ENCODE measurements at places on chromosomes 4 and X. TPM values are rescaled to one million over a fixed set of nuclear protein-coding genes. Genes with fewer than 3 reads are reported as not detected.

- DNase-seq: no peak
These were observed 13.1 kb upstream of the DRP2 start for GRCh38 chrX:101206471-101206870.

GRCh38 chrX:45697591-45697990, 496.9 kb upstream of the DIPK2B start:
- DNase-seq: no peak

GRCh38 chr4:123616951-123617461, 220.4 kb downstream of the SPRY1 start:
- peak; percentile 7 for DNase-seq

The SLITRK4 gene
- polyA plus RNA-seq: 0.07 TPM

GRCh38 chr4:109729117-109729717, 653 bp downstream of the PLA2G12A start:
- DNase-seq: no peak

DNA sequence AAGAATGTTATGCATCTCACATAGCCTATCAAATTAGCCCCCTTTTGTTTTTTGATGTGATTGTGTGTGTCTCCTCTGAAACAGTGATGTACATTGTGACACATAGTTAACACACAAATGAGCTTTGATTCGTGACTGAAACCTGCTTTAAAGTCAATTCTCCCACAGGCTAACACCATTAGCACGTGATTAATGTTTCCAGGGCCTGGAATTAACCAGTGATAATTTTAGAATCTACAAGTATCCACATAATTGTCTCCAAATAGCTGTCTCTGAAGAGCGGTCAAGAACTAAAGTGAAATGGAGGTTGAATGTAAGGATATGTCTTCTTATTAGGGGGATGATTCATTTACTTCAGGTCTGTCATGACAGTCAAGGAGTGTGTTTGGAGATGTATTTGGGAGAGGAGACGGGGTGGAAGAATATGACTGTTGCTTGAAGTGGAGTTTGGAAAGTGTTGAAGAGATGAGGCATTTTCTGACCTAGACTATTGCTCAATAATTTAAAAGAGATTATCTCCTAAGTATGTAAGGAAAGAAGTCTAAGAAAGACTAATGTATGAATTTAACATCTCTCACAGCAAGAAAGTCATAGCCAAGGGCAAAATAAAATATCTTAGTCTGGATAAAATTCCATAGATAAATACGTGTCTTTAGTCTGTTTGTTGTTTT, 13.7 kb upstream of the RASGEF1B start:
- no peak for DNase-seq

DNA sequence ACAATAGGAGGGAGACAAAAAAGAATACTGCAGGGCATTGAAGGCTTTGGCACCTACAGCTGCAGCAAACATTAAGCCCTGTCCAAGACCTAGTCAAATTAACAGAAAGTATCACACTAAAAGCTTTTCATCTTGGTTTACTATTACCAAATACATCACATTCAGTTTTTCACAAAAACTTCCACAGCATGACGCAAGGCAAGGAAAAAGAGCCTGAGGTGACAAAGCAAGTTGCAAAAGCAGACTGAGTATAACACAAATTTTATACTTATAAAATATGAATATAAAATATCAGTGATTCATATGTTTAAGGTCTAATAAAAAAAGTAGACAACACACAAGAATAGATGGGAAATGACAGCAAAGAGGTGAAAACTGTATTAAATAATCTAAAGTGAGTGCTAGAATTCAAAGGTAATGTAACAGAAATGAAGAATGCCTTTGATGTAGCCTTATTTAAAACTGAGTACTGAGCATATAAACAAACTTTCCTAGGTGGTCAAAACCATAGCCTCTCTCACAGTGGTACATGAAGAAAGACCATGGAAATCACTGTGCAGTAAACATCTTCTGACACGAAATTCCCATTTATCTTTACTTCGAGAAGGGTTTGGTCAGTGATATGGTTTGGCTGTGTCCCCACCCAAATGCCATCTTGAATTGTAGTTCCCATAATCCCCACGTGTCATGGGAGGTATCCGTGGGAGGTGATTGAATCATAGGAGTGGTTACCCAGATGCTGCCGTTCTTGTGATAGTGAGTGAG, 27.7 kb upstream of the MAGEA11 start:
- no peak for DNase-seq

The TLR8 gene
- 0.04 TPM for polyA plus RNA-seq

DNA sequence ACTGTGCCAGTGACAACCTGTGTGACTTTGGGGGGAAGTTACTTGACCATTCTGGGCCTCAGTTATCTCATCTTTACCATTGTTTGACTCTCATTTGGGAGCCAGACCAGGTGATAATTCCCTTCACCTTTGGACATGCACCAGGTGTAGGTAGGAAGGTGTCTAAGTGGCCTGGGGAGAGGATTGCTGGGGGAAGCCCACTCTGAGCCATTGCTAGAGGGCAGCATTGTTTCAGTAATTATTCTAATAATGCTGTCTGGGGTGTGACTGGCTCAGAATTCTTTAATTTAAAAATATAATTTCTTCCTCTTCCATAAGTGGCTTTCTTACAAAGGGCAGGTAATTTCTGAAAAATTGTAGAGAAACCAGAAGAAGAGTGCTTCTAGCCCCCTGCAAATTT, 104.3 kb downstream of the RTL9 start:
- no peak for DNase-seq

The ADAM29 gene
- not detected for polyA plus RNA-seq

The CLTRN gene
- 3.3 TPM for polyA plus RNA-seq

GRCh38 chr4:98222306-98222705, 38.9 kb upstream of the RAP1GDS1 start:
- DNase-seq: no peak

The GPC4 gene
- polyA plus RNA-seq: 4.8 TPM

DNA sequence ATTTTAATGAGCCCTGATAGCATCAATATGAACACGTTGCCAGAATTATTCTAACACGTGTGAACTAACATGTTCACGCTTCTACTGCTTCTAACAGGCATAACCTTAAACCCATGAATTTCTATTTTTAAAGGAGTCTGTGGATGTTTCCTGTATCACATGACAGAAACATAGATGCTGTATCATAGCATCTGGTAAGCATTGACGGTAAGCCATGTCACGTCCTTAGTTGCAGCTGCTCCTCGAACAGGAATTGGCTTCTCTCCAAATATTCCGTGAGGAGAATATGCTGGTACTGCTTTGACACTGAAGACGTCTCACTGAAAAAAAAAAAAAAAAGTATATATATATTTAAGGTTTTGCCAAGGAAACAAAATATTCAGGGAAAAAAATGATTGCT, 105.1 kb upstream of the MXRA5 start:
- DNase-seq: no peak

The SRPK3 gene
- polyA plus RNA-seq: 1.0 TPM

The MAGEB2 gene
- polyA plus RNA-seq: not detected

DNA sequence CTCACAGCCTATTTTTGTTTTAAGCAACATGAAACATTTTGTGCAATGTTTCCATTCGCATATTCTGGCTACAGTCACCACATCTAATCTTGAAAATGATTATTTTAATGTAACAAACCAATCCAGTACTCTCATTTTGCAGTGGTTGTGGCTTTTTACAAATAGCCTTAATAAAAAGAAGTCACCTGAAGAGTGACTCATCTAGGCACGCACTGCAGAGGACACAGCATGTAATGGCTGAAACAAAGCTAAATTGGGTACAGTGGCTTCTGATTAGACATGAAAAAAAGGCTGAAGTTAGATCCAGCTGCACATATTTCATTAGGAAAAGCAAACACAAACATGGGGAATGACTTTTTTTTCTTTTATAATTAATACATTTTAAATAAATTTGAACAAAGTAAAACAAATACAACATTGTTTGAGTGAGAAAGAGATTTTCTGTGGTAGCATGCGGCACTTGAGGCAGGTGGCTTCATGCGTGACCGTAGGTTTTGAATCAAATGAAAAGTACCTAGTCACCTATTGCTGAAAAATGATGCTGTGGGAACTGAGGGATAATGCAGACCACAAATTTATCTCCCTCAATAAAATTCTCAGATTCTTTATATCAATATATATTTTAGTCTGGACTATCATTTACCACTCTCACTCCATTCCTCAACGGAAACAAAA, 240.8 kb upstream of the DDX53 start:
- DNase-seq: no peak

GRCh38 chr4:124833831-124834505, 121.4 kb upstream of the ANKRD50 start:
- DNase-seq: no peak

The SPATA18 gene
- polyA plus RNA-seq: 1.2 TPM

GRCh38 chrX:108064001-108064400, 19.1 kb downstream of the VSIG1 start:
- no peak for DNase-seq

The CTAG2 gene
- not detected for polyA plus RNA-seq

DNA sequence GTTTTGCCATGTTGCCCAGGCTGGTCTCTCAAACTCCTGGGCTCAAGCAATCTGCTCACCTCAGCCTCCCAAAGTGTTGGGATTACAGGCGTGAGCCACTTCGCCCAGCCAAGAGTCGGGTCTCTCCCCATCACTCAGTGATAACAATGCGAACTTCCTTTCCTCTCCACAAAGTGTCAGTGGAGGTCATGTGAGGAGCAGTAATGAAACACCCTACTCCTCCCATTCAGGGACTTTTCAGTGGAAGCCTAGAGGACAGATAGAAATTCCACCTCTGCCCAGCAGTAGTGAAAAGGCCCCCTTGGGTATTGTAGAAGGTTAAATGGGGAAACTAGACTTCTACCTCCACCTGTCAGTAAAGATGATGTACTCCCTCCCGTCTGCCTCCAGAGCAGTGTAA, 141.9 kb upstream of the STK26 start:
- DNase-seq: no peak

DNA sequence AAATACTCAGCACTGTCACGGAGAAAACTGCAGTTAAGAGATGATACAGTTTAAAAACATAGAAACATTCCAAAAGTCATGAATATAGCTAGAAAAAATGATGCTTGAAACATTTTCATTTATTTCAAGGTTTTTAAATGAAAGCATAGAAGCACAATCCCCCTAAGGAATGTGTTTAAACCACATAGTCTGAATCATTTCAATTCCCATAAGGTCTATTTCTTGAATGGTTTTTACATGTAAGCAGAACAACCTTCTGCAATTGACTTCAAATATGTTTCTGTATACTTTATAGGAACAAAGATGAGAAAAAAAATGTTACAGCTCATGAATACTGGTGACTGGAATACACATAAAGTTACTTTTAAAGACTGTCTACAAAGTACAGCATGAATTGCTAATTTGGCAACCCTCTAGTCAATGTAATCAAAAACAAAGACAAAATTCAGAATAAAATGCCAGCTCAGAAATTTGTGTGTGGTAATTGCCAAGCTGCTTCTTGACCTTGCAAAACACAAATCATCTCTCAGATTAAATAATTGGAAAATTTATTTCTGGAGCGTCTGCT, 886.4 kb upstream of the ADGRL3 start:
- DNase-seq: no peak

DNA sequence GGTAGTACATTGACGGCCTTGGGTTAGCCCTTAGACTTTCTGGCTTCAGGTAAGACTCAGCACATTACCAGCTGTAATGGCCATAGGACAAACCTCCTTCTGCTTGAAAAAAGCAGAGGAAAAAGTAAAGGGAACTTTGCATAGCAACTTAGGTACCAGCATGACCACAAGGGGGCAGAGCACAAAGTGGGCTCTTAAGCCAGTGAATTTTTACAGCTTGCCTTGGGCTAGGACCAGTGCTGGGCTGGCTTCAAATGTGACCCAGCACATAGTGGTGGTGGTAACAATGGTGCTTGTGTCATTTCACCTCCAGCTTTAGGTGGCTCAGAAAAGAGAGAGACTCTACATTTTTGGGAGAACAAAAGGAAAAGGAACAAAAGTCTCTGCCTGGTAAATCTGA, 66.1 kb downstream of the KLHL4 start:
- no peak for DNase-seq

GRCh38 chr4:61024610-61025009, 175.5 kb upstream of the ADGRL3 start:
- DNase-seq: no peak

DNA sequence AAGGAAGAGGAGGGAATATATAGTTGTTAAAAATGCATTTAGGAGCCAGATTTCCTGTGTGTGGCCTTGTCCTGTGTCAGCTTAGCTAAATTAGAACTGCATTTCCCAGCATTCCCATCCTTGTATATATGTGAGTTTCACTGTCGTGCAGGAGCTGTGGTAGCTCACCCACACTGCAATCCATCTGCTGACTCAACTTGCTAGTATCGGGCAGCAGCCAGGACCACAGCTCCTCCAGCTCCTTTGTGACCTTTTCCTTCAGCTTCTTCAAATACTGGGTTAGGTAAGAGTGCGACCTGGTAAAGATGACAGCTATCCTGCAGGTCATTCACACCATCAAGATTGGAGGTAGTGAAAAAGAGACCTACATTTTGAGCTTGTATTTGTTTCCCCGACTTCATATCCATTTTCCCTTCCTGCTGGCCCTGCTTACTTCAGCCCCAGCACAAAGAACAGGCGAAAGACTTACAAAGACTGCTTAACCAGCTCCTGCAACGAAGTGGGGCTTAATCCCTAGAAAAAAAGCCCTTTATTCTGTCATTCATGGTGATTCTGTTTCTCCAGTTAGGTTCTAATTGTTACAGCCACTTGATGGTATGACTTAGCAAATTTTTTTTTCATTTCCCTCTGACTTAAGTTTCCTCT, 11.4 kb downstream of the ASIC5 start:
- no peak for DNase-seq

- no peak for DNase-seq
These were observed 202.4 kb downstream of the CHIC2 start for GRCh38 chr4:53861856-53862610.

The SRPX gene
- polyA plus RNA-seq: 16.9 TPM

DNA sequence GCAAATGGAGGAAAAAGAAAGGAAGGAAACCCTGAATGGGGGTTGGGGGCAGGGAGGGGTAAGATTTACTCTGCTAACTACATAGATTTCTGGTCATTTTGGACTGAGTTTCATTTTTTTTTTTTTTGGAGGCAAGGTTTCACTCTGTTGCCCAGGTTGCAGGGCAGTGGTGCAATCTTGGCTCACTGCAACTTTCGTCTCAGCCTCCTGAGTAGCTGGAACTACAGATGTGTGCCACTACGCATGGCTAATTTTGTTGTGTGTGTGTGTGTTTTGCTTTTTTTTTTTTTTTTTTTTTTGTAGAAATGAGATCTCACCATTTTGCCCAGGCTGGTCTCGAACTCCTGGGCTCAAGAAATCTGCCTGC, 223.5 kb downstream of the APBB2 start:
- DNase-seq: no peak

GRCh38 chr4:188727746-188728145, 588.5 kb downstream of the TRIML1 start:
- DNase-seq: no peak

GRCh38 chr4:15500701-15501100, 31.0 kb downstream of the CC2D2A start:
- DNase-seq: no peak

- no peak for DNase-seq
These were observed 104.5 kb downstream of the SHISA3 start for GRCh38 chr4:42501624-42502401.

GRCh38 chr4:80239480-80240150, 26.8 kb upstream of the FGF5 start:
- DNase-seq: no peak

- DNase-seq: no peak
These were observed 156.4 kb downstream of the TSPAN5 start for GRCh38 chr4:98502031-98502430.

GRCh38 chr4:127686658-127687057, 43.5 kb upstream of the SLC25A31 start:
- DNase-seq: no peak

- DNase-seq: no peak
These were observed 79.0 kb upstream of the EDA2R start for GRCh38 chrX:66717926-66718325.

All from pancreas (tissue), 10 donors.